Smooth muscle cell of the umbilical artery (primary cell): ENCODE measurements at places on chromosomes 2 and 18. TPM values are rescaled to one million over a fixed set of nuclear protein-coding genes. Genes with fewer than 3 reads are reported as not detected.

The TLX2 gene
- not detected in 2 replicates for total RNA-seq

The UGT1A4 gene
- total RNA-seq: not detected in 2 replicates

The WNT6 gene
- total RNA-seq: not detected in 2 replicates

The OR6B2 gene
- not detected in 2 replicates for total RNA-seq
